GM12892 (cell line): ENCODE measurements at places on chromosomes 16 and 17.
A peak's percentile ranks its signal among the peaks of the same experiment; 100 is the strongest.

DNA sequence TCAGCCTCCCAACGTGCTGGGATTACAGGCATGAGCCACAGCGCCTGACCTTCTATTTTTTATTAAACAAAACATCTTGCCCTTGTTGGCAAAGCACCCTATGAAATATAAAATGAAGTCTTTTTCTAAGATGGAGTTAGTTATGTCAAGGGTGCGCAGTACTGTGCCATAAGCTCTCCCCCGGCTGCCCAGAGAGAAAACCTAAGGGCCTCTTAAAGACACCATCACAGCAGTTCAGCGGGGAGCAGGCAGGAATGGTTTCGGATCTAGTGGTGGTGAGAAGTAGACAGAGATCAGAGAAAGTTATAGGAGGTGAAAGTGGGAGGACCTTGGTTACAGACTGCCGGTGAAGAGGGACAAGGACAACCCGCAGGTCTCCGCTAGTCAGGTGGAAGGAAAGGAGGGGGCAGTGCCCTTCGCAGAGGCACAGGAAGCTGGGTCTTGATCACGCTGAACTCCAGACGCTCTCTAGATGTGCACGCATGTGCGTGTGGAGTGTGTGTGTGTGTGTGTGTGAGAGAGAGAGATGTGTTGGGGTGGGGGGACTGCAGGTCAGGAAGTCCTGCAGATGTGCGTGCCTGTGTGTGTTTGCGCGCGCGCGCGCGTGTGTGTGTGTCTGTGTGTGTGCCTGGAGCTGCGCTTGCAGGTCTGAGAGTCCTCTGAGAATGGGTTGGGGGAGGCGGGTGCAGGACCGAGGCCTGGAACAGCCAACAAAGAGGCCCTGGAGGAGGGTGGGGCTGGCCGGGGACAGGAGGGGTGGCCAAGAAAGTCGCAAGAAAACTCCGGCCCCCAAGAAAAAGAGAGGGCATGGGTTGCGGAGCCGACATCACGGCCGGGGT is 748 bp upstream of the CMTM3 start:
- peak; percentile 56 for DNase-seq

DNA sequence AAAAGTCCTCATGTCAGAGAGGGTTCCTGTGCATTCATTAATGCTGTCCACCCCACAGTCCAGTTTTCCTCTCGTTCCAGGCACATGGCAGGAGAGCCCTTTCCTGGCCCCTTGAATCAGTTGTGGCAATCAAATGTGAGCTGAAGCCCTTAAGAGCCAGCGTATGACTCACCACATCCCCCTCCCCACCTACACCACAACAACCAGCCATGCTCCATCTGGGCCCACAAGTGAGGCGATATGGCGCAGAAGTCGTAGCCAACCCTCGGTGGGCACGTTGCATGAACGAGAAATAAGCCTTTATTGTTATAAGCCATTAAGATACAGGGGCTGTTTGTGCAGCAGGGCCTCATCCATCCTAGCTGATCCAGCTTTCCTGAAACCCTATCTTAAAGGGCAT is 28.2 kb downstream of the GRIN2A start:
- no peak for DNase-seq

DNA sequence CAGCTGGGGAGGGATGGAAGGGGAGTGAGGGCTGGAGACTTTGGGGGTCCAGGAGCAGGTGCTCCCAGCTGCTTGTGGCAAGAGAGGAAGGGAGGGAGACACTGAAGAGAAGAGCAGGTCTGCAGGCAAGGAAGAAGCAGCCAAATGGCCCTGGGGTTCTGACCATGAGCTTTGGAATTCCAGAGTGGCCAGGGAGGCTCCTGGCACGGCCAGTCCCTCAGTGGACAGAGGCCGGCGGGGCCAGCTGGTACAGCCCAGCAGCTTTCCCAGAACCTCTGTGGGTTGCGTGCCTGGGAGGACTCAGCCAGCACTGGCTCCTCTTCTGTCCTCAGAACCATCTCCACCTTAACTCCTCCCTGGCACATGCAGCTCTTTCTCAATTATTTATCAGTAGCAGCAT is 233.0 kb downstream of the MSI2 start:
- DNase-seq: no peak

DNA sequence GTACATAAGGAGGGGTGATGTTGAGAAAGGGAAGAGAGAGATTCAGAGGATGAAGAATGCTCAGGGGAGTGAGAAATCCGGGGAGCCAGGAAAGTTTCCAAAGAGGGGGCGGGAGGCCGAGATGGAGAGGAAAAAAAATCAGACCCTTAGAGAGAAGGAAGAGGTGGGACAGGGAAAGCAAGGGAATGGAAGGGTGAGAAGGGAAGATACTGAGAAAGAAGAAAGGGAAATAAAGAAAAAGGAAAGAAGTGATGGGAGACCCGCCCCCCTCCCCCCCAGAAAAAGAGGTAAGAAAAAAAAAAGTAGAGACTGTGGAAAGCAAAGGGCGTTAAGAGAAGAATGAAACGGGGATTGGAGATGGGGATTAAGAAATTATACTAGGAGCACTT is 507 bp downstream of the DYNLRB2 start:
- DNase-seq: no peak

DNA sequence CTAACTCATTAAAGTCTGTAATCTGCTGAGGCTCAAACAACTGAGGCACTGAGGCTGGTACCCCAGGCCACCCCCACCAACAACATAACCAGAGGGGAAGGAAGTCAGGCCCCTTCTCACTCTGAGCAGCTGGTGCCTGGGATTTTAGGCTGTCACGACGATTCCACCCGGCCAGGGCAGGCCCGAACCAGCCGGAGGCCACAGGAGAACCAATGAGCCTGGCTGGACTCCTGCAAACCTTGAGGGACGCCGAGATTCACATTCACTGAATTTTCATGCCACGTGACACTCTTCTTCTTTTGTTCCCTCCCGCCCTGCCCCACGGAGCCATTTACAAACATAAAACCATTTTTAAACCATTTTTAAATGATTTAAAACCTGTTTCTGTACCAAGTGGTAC is 48.1 kb downstream of the RPH3AL start:
- DNase-seq: no peak

GRCh38 chr17:348692-349425 is 3.7 kb downstream of the RPH3AL start:
- no peak for DNase-seq

DNA sequence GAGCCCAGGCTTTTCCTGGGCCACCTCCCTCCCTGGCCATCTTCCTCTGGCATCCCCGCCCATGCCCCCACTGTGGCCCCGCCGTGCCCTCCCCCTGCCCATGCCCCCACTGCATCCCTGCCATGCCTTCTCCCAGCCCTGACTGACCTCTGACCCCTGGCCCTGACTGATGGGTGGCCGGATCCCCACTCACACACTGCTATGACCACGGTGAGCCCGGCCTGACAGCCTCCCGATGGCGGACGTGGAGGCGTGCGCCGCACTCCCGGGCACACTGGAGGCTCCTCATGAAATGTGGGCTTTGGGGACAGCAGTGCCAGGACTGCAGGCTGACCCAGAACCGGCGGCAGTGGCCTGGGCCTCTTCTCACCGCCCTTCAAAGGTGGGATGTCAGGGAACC is 10.6 kb upstream of the C1QTNF8 start:
- DNase-seq: no peak

DNA sequence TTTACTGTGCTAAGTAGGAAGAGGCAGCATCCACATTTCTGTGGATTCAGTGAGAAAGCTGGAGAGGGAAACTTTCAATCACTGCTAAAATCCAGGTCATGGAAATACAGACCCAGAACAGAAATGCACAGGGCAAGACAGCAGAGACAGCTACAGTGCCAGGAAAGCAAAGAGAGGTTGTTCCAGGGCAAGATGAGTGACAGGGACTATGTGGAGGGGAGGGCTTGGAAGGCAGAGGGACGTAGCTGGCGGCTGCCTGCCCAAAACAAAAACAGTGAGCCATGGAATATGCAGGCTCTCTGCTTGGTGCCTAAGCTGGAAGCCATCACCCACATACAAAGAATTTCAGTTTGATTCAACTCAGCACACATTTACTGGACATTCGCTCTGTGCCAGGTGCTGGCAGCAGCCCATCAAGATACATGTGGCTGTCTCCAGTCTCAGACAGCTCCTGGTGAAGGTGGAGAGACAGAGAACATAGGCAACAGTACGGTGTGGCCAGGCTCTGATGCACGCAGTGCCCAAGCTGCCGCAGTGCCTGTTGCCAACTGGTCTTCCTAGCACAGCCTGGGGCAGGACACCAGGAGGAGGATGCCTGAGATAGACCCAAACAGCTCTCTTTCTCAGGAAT is 88.7 kb downstream of the AIPL1 start:
- DNase-seq: no peak

DNA sequence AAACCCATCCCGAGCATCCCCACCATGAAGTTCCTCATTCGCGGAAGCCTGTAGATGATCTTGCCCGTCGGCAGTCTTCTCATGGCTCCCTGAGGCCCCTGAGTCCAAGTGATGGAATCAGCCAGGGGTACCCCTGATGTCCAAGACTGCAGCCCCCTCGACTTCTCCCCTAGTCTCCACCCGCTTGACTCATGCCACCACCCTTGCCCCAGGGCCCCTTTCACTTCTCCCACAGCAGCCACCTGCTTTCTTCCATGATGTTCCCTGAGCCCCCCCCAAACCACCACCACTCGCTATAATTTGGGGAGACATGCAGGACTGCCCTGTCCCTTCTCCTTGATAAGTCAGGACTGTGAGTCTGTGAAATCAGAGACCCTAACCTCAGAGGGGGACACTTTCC is 11.4 kb downstream of the BEAN1 start:
- no peak for DNase-seq

- DNase-seq: no peak
These were observed 198.4 kb upstream of the C17orf78 start for GRCh38 chr17:37177254-37177870.

GRCh38 chr17:72723711-72724110 is 368.8 kb downstream of the SLC39A11 start:
- no peak for DNase-seq

- no peak for DNase-seq
These were observed 6.0 kb upstream of the AQP8 start for GRCh38 chr16:25210758-25211157.

DNA sequence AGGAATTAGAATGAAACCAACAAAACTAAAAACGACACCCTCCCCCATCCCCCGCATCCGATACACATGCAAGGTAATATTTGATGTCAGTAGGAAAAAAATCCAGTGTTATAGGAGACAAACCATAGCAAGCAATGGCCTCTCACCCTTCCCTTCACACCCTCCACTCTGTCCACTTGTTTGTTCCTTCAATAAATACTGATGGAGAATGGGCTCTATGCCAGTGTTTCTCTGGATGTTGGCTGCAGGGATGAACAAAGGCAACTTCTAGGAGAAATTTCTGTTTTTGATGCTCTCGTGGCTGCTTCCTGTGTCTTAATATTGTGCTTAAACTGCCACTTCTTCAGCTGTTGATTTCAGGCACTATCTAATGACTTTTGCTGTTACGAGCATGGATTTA is 98.8 kb downstream of the WWOX start:
- DNase-seq: no peak

DNA sequence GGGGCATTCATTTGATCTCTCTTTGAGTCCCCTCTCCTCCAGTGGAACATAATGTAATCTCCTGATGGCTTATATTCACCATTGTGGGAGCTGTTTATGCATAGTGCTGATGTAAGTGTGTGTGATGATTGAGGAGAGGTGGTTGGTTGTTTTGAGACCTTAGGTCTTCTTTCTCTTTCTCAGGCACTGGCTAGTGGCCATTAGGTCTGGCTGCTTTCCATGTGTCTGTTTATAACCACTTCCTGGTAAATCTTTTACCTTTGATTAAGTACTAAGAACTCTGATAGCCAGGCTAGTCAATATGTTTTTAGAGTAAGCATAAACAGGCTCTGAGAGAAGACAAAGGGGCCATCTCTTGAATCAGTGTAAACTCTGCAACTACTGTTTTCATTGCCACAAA is 27.9 kb downstream of the VAT1L start:
- DNase-seq: no peak

DNA sequence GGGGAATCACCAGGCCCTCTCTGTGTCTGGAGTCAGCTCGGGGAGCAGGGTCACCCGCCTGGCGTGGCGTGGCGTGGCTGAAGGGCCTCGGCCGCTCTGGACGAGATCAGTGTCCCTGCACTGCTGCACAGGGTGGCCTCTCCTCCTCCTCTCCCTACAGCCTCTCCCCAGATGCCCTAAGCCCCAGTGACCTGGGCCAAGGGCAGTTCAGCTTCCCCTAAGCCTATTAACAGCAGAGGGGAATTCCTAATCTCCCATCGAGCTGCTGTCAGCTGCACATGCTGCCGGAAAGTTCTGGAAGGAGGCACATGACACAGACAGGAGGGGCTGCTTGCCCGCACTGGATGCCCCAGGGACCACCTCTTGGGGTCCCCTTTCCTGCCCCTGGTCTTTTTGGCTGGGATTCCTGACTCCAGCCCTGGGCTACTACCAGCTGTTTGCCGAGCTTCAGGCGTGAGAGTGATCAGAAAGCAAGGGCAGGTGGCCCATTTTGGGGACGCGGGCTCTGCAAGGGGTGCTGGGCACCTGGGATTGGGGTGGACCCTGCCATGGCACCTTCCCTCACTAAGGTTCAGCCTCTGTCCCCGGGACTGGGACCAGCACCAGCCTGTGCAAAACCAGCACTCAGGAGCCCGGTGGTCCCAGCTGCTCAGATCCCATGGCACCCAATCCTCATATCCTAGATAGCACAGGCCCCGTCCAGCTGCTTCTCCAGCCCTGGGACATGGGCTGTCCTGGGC is 794 bp downstream of the PDE6G start:
- peak; percentile 18 for DNase-seq

- no peak for DNase-seq
These were observed 22.3 kb downstream of the BAIAP2 start for GRCh38 chr17:81057079-81057730.

DNA sequence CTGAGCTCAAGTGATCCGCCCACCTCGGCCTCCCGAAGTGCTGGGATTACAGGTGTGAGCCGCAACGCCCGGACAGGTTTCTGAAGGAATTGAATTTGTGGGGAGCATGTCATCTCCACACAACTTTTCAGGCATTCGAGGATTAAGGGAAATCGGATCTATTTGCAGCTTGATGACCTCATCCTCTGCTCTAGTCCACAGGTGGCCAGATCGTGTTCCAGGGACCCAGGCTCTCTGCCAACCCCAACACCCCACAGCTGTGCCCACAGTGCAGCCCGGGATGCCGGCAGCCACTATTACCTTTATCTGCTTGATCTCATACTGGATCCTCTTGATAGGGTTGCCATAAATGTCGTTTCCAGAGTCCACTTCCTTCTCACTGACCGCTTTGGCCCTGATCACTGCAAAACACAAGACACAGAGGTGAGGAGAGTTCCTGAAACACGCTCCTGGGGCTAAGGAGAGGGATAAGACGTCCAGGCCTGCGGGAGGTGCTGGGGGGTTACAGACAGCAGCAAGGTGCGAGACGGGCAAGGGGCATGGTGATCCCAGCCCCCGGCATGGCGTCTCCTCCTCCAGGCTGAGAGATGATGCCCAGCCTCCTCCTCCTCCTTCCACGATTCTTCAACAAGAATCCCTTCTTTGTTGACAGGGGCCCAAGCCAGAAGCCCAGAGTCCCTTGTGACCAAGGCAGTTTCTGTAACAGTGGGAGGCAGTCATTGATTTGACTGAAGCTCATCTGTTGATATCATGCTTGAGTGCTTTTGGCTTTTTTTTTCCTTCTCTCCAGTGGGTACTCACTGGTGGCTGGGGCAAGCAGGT is 29.3 kb downstream of the CEP295NL start:
- no peak for DNase-seq
